ENCODE measurements at places on chromosomes 16 and 17. TPM values are rescaled to one million over a fixed set of nuclear protein-coding genes. Genes with fewer than 3 reads are reported as not detected.

PYY gene
- total RNA-seq: 0.68 TPM

SCN4A gene
- total RNA-seq: 0.68 TPM

CLEC19A gene
- total RNA-seq: not detected

EPN2 gene
- 40.2 TPM for total RNA-seq

KRTAP4-5 gene
- not detected for total RNA-seq

NAT9 gene
- total RNA-seq: 30.1 TPM

IL21R gene
- not detected for total RNA-seq

ZMYND15 gene
- total RNA-seq: 0.34 TPM

TENT4B gene
- total RNA-seq: 15.0 TPM

CD68 gene
- total RNA-seq: 8.3 TPM

NT5M gene
- total RNA-seq: 1.0 TPM

KRTAP2-2 gene
- not detected for total RNA-seq

C16orf95 gene
- 2.1 TPM for total RNA-seq

ADORA2B gene
- 36.6 TPM for total RNA-seq

SPNS3 gene
- total RNA-seq: not detected

KRT40 gene
- total RNA-seq: not detected

TBX21 gene
- total RNA-seq: not detected

CMTM2 gene
- not detected for total RNA-seq

ATP2A3 gene
- total RNA-seq: under 0.01 TPM

TBC1D3G gene
- not detected for total RNA-seq

NLE1 gene
- 20.8 TPM for total RNA-seq

PERCC1 gene
- not detected for total RNA-seq

AOC3 gene
- total RNA-seq: under 0.01 TPM

TEKT5 gene
- 0.34 TPM for total RNA-seq

KRT28 gene
- total RNA-seq: not detected

ITGAD gene
- total RNA-seq: not detected

GAS2L2 gene
- total RNA-seq: 0.07 TPM

B4GALNT2 gene
- total RNA-seq: 11.5 TPM

TNFRSF17 gene
- total RNA-seq: not detected

CIAO3 gene
- total RNA-seq: 35.3 TPM

NAGLU gene
- 13.5 TPM for total RNA-seq

YPEL2 gene
- 7.1 TPM for total RNA-seq

RNF222 gene
- 1.4 TPM for total RNA-seq

ABCC11 gene
- total RNA-seq: 0.34 TPM

NPIPB12 gene
- total RNA-seq: 40.9 TPM

WNT3 gene
- 1.0 TPM for total RNA-seq

COL1A1 gene
- 11.3 TPM for total RNA-seq

TTYH2 gene
- 3.8 TPM for total RNA-seq

ZNF771 gene
- 6.0 TPM for total RNA-seq

HAGH gene
- 56.7 TPM for total RNA-seq

NPIPB9 gene
- total RNA-seq: 3.1 TPM

ZNF629 gene
- total RNA-seq: 12.6 TPM

MYL11 gene
- total RNA-seq: not detected

KRT34 gene
- 2.7 TPM for total RNA-seq

HBM gene
- total RNA-seq: not detected

FSCN2 gene
- total RNA-seq: 0.34 TPM

SLC13A2 gene
- total RNA-seq: not detected

C16orf54 gene
- not detected for total RNA-seq

HS3ST3B1 gene
- total RNA-seq: 0.21 TPM

GLIS2 gene
- total RNA-seq: 3.6 TPM

EME1 gene
- total RNA-seq: 0.68 TPM
